ENCODE measurements at places on chromosomes 2 and 18. TPM values are rescaled to one million over a fixed set of nuclear protein-coding genes. Genes with fewer than 3 reads are reported as not detected.
A peak's percentile ranks its signal among the peaks of the same experiment; 100 is the strongest.

GRCh38 chr2:101820519-101820918, 123.0 kb downstream of the MAP4K4 start:
- no peak for DNase-seq

DNA sequence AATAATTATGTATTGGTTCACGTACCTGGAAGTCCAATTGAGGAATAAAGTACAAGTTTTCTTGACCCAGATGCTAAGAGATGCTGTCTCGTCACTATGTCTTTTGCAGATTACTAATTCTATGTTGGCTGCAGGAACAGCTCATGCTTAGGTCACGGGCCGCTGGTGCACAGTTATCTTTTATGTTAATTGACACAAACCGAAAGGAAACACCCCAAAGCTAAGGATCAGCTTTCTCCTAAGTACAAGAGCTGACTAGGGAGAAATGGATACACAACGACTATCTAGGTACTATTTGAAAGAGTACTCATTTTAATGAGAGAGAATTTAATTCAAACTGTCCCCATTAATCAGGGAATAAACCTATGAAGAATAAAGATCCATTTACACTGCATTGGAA, 217.7 kb upstream of the SLC35G4 start:
- DNase-seq, result no peak

DNA sequence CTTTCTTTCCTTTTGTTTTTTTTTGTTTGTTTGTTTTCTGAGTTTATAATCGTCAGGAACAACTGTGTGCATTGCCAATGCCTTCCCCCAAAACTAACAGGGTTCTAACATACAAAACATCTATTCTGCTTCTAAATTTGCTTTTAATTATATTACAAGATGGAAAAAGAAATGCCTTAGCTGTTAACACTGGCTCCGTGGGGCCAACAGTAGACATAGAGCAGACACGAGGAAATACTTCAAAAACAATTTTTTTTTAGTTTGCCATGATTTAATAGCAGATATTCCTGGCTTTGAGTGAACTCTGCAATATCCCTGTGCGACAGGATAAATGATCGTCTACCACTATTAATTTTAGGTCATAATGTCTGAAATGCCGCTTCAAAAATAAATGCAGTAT, 153.3 kb upstream of the HNRNPA3 start:
- no peak for DNase-seq

GRCh38 chr18:76875390-76876325, 53.3 kb downstream of the ZNF236 start:
- no peak for DNase-seq

DNA sequence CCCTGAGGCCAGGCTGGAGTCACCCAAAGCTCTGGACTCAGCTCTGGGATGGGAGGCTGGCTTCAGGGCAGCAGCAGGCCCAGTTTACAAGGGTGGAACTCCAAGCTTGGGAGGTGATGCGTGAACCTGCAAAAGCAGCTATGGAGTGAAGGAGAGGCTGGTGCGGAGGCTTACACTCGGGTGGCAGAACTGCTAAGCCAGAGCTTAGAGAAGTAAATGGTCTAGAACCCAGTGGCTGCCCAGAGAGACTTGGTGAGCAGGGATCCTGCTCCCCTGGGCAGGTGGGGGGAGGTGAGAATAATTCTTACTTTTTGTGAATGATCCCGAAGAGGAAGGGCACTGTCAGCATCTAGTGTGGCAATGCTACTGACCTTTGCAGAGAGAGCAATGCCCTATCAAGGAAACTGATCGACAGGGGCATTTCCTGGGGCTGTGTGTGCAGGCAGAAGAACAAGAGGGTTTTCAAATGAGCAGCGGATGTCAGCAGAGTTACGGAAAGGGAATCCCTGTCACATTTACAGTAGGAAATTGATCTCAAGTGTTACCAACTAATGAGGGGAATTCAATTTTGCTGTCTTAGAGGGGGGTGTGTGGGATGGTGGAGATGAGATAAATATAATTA, 80.4 kb downstream of the TGFA start:
- DNase-seq, result no peak

- peak; percentile 10 for DNase-seq
Observed at GRCh38 chr2:2232167-2232566, 98.9 kb downstream of the MYT1L start.

DNA sequence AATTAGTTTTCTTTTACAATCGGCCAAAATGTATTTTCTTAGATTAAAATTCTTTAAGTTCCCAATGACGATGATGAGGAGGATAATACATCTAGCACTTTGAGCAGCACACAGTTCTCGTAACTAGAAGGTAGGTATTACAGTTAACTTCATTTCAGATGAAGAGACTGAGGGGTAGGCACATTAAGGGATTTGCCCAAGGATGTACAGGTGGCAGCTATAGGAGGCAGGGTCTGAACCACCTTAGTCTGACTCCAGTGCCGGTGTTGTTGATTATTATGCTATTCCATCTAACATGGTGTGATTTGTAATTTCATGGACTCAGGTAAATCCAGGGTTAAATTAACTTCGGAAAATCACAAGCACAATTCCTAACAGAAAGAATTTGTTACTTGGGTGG, 1.1 kb downstream of the CD28 start:
- DNase-seq, result no peak

DNA sequence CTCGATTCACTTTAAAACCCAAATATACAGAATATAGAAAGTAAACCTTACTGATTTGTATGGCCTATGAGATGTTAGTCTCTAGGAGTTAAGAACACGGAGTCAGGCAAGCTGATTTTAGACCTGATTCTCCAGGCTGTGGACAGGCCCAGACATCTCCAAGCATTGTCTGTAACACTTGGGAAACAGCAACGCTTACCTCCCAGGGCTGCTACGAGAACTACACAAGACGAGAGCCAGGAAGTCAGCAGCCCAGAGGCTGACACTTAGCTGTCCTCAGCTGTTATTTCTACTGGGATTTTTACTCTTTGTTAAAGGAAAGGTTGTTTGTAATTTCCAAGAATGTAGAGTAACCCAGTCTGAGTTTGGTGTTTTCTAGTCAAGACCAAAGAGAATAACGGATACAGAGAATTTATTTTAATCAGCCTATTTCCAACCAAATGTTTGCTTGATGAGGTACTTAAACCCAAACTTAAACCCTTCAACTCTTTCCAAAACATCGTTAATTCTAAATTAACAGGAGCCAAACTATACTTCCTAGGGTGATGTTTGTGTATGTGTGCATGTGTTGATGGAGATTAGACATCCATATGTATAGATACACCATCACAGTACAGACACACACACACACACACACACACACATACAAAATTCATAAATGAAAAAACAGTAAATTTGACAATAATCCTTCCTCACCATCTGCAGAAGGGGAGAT, 123.4 kb downstream of the LAMA1 start:
- DNase-seq, result no peak

DNA sequence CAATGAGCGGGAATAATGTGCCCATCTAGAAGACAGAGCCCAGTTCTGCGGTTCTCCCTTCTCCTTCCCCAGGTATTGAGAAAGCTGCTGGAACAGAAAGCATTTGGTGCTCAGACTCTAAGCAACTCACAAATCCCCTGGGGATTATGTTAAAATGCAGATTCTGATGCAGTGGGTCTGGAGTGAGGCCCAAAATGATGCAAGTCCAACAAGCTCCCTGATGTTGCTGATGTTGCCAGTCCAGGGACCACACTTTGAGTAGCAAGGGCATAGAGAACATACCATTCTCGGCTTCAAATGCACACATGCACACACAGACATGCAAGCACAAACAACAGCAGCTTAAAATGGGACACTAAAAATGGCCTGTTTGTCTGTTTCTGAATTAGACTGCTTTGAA, 274.8 kb upstream of the NCKAP5 start:
- no peak for DNase-seq

DNA sequence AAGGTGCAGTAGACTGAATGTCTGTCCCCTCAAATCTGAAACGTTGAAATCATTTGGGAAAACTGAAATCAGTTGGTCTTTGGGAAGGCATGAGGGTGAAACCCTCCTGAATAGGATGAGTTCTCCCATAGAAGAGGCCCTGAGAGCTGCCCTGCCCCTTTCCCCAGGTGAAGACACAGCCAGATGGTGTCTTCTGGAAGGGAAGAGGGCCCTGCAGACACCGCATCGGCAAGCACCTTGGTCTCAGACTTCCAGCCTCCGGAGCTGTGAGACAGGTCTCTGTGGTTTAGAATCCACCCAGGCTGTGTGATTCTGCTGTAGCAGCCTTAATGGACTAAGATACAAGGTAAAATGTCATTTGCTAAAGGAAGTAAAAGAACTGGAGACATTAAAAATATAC, 42.1 kb upstream of the SNTG2 start:
- no peak for DNase-seq

DNA sequence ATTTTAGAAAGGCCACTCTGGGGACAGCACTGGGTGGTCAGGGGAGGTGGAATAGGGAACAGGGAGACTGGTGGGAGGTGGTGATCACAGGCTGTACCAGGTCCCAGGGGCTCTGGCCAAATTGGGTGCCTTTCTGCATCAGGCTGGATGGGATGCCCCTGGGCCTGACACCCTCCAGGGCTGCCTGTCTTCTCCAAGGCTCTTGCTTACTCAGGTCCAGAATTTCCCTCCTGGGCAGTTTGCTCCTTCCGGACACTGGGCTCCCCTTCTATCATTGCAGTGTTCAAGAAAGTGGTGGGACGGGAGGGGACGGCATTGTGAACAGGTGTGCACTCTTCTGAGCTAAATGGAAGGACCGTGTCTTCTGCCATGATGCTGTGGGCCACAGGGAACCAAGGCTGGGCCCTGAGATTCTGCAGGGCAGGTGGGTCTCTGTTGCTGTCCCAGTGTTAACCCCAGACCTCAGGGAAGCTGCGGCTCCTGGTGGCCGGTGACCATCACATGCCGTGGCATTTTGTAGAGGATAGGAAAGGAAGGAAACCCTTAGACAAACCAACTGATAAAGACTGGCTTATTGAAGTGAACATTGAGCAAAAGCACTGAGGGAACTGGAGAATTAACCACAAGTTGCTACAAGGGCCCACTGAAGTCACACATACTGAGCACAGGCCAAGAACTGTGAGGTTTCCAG, 93.7 kb upstream of the HS6ST1 start:
- no peak for DNase-seq

GRCh38 chr2:6139916-6140315, 447.7 kb downstream of the SOX11 start:
- DNase-seq, result no peak

GRCh38 chr18:77896586-77897252, 647.1 kb downstream of the GALR1 start:
- DNase-seq, result no peak

The PKDCC gene
- 4.0 TPM for total RNA-seq

The IL36A gene
- total RNA-seq, result not detected

The ENOSF1 gene
- total RNA-seq, result 56.3 TPM

All from osteoblast (primary cell).